Activated naive CD8-positive, alpha-beta T cell treated with anti-CD3 and anti-CD28 coated beads for 36 hours (primary cell): ENCODE measurements at places on chromosomes 16 and 17. TPM values are rescaled to one million over a fixed set of nuclear protein-coding genes. Genes with fewer than 3 reads are reported as not detected.

Gene KRT32
- total RNA-seq = not detected

Gene KRTAP2-4
- not detected for total RNA-seq

Gene DOC2B
- total RNA-seq = 0.06 TPM

Gene TPPP3
- not detected for total RNA-seq

Gene SPAG5
- 122 TPM for total RNA-seq

Gene TBX4
- not detected for total RNA-seq

Gene TIMM22
- 16.9 TPM for total RNA-seq

Gene SLC12A3
- 0.04 TPM for total RNA-seq

Gene CLEC18A
- 0.14 TPM for total RNA-seq

Gene SMPD3
- total RNA-seq = 0.16 TPM

Gene GALR2
- total RNA-seq = 2.7 TPM

Gene PTGES3L
- 1.8 TPM for total RNA-seq

Gene TRIM16
- total RNA-seq = 10.1 TPM

Gene HOXB9
- 3.4 TPM for total RNA-seq

Gene HP
- total RNA-seq = not detected

Gene PRSS36
- not detected for total RNA-seq

Gene USP43
- total RNA-seq = 0.40 TPM

Gene RAB34
- 8.2 TPM for total RNA-seq

Gene NRN1L
- total RNA-seq = not detected

Gene COX6A2
- not detected for total RNA-seq

Gene GCGR
- not detected for total RNA-seq

Gene OTOA
- 0.06 TPM for total RNA-seq

Gene PPP1R27
- not detected for total RNA-seq

Gene TAC4
- not detected for total RNA-seq

Gene TBC1D3
- not detected for total RNA-seq

Gene AOC2
- 1.9 TPM for total RNA-seq

Gene YPEL3
- 11.8 TPM for total RNA-seq

Gene PDE6G
- 9.1 TPM for total RNA-seq

Gene ABCA9
- not detected for total RNA-seq

Gene SLFN12L
- total RNA-seq = 35.9 TPM

Gene CLEC19A
- total RNA-seq = not detected

Gene KRT25
- not detected for total RNA-seq

Gene ZDHHC1
- 1.2 TPM for total RNA-seq

Gene KCNH6
- total RNA-seq = not detected

Gene ZNF385C
- total RNA-seq = 0.92 TPM

Gene C17orf78
- total RNA-seq = not detected

Gene IGF2BP1
- 1.1 TPM for total RNA-seq

Gene KRT33B
- total RNA-seq = not detected

Gene KIF19
- 0.08 TPM for total RNA-seq

Gene ATAD5
- total RNA-seq = 32.1 TPM

Gene TRPV3
- total RNA-seq = 0.64 TPM

Gene CCDC92B
- total RNA-seq = not detected

Gene KRTAP17-1
- total RNA-seq = not detected
